ENCODE measurements at places on chromosomes 2 and 18.
A peak's percentile ranks its signal among the peaks of the same experiment; 100 is the strongest.

GRCh38 chr18:58188996-58189395 is 145.0 kb downstream of the NEDD4L start:
- DNase-seq, result no peak

- no peak for DNase-seq
These were observed 127.4 kb upstream of the SLC8A1 start for GRCh38 chr2:40579247-40579646.

DNA sequence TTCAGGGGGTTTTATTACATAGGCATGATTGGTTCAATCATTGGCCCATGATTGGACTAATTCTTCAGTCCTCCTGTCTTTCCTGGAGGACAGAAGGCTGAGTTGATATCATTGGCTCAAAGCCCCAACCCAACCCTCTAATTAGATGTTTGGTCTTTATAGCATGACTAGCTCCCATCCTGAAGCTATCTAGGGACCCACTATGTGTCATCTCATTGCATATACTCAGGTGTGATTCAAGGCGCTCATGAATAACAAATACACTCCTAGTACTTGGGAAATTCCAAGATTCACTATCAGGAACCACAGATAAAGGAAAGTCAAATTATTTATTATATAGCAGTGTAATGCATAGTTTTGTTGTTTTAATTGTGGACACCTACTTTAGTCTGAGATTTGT is 24.9 kb upstream of the NBEAL1 start:
- no peak for DNase-seq

DNA sequence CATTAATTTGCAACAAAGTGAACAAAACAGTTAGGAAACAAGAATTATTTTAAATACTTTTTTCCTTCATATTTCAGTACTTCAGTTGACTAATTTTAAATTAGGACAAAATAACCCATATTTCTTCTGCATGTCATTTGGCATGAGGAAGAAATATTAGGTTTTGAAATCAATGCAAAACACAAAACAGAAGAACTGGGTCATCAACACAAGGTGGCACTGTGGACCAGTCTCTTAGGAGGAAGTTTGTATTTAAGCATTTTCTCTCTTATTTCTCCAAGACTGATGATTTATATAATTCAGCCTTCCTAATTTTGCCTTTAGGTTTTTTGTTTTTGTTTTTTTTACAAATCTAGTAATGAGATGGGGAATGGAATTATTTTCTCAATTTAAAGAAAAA is 352.8 kb upstream of the KCNH7 start:
- DNase-seq, result no peak

DNA sequence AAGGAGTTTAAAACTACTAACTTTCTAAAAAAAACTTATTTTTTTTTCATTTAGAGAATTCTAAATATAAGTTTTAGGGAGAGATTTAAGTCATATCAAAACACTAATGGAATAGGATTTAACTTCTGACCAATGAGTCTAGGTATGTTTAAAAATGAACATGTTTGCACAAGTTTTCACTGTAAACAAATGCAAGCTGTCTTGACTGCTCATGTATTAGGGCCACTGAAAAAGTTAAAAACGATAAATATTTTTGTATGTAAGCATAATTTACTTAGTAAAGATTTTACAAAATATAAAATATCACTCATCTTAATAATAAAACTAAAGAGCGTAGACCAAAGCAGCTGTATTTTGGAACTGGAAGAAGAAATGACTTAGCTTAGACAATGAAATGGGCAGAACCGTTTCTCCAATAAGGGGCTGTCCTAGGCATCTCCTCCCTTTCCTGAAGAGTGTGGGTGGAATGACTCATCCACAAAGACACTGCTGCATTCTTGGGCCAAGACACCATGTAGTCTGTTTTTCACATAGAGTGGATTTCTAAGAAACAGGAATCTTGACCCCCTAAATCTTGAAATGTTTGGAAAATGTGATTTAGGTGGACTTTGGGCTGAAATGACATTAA is 118.8 kb downstream of the MEP1B start:
- DNase-seq, result no peak

DNA sequence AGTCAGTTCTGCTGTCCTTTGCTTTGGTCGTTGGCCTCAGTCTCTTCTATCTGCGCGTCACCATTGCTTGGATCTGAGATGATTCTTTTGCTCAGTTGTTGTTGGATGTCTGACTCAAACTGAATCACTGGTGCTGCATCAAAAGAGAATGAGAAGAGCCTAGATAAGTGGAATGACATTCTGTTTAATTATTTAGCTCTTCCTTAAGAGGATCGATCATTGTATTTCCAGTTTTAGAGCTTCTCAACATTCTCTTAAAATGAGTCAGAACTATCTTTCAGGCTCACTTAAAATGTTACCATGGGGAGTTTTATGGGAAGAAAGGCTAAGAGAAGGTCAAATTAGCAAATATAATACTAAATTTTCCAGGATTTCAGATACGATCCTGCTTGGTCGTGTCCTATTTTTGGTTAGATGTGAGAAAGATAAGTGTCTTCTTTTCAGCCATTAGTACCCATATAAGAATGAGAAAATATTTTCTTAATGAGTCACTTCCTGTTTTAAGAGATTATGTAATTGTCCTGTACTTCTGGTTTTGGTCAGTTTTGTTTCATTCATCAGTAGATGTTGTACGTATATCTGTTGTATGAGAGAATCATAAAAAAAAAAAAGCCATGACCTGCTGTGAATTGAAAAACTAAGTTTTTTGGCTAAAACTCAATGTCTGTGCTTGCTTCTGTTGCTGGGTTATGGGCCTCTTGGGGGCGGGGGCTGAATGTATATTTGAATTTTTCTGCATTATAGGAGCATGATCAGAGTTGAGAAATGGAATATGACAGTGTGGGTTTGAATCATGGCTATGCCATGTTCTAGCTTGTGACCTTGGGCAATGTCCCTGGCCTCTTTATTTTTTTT is 31.6 kb upstream of the CASP10 start:
- no peak for DNase-seq

DNA sequence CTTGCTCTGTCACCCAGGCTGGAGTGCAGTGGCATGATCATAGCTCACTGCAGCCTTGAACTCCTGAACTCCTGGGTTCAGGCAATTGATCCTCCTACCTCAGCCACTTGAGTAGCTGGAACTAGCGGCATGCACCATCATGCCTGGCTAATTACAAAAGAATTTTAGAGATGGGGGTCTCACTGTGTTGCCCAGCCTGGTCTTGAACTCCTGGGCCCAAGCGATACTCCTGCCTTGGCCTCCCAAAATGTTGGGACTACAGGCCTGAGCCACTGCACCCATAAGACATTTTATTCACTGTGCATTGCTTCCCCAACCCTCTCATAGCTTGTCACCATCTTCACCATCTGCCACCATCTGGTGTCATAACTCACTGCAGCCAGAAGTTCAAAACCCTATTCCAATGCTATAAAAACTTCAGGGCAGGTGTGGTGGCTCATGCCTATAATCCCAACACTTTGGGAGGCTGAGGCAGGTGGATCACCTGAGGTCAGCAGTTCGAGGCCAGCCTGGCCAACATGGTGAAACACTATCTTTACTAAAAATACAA is 78.7 kb downstream of the NCAPH start:
- no peak for DNase-seq

GRCh38 chr2:228107846-228108245 is 73.6 kb downstream of the SPHKAP start:
- no peak for DNase-seq

GRCh38 chr18:32440518-32440917 is 30.2 kb downstream of the GAREM1 start:
- DNase-seq, result no peak

DNA sequence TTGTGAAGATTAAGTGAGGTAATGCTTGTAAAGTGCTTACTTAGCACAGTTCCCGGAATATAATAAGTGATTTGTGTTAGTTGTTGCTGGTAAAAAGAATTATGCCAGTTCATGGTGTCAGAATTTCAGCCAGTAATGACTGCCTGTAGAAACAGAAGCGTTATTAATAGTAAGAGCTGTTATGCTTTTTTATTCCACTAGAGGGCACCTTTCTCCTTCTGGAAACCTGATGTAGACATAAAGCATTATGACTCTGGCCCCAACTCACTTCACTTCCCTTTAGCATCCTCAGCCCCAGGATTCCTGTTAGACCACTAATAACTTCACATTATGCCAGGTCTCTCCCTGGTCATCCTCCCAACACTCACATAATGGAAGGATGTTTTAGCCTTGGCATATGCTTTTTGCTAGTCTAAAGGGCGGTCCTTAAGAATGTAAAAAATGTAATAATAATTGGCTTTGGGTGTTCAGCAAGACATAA is 34.9 kb downstream of the C18orf54 start:
- no peak for DNase-seq

GRCh38 chr2:3433776-3434400 is 54.4 kb downstream of the TRAPPC12 start:
- no peak for DNase-seq

GRCh38 chr18:34773961-34774766 is 64.1 kb downstream of the DTNA start:
- DNase-seq, result peak; percentile 49

DNA sequence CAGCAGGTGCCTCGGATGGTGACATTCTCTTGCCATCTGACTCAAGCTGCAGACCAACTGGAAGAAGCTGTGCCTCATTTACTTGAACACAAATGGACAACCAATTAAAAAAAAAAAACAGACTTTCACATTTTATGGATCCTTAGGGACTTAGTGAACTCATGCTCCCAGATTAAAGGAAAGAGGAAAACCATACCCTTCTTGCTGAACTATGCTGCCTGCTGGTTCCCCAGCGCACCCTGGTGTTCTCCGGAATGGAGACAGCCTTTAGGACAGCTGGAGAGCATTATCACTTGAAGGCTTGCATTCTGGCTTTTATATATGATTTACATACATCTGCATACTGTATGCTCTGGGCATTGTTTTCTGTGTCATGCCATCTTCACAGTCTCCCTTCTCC is 370.7 kb downstream of the SLC4A3 start:
- DNase-seq, result no peak

DNA sequence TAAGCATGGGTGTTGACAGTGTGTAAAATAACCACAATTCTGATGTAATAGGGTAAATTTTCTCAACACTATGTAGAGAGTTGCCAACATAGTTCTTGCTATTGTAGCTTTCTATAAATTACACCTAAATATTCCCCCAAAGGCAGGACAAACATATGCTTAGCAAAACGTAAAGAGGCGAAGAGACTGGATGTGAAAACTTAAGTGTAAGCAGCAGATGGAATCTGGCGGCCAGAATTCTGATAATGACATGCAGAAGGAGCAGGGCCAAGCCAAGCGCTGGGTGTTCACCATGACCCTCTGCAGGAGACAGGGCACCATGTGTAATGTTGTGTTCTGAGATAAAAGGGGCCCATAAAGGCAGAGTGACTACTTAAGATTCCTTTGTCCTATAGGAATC is 105.2 kb upstream of the ZNF521 start:
- no peak for DNase-seq

- no peak for DNase-seq
These were observed 107.9 kb upstream of the IL1R2 start for GRCh38 chr2:101883860-101884259.

DNA sequence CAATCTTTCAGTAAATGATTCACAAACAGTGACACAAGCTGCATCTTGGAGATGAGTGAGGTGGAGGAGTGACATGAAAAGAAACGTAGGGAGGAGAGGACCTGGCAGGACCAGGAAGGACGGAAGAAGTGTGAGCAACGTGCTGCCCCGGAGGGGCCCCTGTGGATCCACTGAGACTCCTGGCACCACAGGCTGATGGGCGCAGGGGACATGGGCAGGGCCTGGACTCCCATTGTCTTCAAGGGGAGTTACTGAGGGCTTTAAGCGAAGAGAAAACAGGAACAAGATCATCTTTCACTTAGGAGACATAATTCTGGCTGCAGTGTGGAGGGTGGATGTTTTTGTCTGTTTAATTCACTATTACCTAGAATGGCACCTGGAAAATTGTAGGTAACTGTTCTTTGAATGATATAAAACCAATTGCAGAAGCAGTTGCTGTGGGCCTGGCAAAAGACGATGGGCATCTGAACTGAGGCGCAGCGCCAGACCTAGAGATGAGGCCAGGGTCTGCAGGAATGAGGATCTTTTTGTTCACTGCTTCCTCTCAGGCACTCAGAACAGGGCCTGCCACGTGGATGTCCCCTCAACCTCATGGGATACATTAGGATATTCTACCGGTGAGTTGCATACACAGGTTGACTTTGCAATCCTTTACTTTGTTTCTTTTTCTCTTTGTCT is 156.4 kb downstream of the TMEM18 start:
- DNase-seq, result no peak

- DNase-seq, result no peak
These were observed 71.4 kb downstream of the ZEB2 start for GRCh38 chr2:144448389-144449027.

DNA sequence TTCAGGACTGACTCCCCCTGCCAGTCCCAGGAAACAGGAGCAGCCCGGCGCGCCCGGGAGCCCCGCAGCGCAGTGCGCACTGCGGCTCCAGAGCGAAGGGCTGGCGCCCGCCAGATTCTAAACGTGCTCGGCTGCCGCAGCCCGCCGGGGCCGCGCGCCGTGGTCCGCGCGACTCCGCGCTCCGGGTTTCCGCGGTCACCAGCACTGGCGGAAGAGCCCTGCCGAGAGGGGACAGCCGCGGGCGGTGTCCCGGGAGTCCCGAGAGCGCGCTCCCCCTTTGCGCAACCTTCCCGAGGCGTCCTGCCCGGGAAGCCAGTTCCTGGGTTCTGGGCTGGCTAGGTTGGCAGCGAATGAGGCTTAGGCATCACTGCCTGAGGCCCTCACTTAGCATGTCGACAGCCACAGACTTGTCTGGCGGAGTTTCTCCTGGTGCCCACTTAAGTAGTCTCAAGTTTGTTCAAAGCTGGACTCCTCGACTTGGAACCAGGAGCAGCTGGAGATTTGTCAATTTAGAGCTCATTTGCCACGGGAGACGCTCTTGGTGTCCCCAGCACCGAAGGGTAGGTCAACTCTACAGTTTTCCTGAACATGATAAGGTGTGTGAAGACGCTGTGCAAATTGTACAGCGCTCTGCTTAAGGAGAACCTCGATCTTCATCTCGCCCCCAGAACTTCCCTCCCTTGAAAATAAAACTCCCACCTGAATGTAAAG is 1.5 kb upstream of the VSNL1 start:
- peak; percentile 86 for DNase-seq

DNA sequence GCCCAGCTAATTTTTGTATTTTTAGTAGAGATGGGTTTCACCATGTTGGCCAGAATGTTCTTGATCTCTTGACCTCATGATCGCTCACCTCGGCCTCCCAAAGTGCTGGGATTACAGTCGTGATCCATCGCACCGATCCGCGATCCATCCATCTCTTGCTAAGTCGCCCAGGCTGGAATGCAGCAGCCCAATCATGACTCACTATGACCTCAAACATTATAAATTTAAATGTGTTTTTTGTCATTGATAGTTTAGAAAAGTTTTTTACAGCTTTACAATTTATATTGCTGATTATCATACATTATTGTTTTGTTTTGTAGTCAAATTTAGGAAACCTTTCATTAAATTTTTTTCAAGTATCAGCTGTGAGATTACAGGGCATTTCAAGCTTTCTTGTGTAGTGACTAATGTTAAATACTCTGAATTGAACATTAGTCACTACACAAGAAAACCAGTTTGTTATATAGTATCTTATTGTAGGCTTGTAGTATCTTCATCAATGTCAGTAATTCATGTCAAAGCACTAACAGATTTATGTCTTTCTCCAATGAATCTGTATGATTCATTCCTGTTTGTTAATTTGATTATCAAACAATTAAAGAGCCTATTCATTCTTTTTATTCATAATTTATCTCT is 37.5 kb downstream of the NR4A2 start:
- DNase-seq, result no peak

- no peak for DNase-seq
These were observed 815 bp downstream of the GMCL1 start for GRCh38 chr2:69830045-69830905.

- DNase-seq, result peak; percentile 78
These were observed 4.4 kb downstream of the TEX44 start for GRCh38 chr2:231597014-231597611.

GRCh38 chr2:197504000-197504399 is 3.8 kb downstream of the HSPE1 start:
- no peak for DNase-seq

Data from right forelimb (tissue), 1 donor.